ENCODE measurements at places on chromosomes 6 and 20.

- no peak for DNase-seq
Observed at GRCh38 chr6:146408583-146408982, 135.1 kb upstream of the RAB32 start.

GRCh38 chr6:157235600-157236039 lies 87.7 kb downstream of the TMEM242 start:
- DNase-seq = no peak

DNA sequence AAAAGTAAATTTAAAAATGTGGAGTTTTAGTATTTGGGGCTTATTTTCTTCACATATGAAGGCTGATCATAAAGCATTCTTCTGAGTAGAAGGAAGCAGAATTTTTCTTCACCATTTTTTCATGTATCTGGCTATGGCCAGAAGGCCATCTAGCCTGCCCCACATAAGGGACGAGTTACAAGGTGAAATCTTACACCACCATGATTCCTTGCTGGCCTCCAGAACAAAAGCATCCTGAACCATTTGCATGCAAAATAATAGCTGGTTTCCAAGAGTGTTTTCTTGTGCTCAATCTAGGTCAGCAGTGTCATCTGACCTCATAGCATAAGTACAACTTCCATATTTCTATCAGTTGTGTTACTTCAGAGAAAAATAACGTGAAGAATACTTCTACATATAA lies 93.1 kb downstream of the BMP5 start:
- no peak for DNase-seq

- DNase-seq = no peak
Observed at GRCh38 chr6:142851601-142852000, 93.4 kb downstream of the HIVEP2 start.

DNA sequence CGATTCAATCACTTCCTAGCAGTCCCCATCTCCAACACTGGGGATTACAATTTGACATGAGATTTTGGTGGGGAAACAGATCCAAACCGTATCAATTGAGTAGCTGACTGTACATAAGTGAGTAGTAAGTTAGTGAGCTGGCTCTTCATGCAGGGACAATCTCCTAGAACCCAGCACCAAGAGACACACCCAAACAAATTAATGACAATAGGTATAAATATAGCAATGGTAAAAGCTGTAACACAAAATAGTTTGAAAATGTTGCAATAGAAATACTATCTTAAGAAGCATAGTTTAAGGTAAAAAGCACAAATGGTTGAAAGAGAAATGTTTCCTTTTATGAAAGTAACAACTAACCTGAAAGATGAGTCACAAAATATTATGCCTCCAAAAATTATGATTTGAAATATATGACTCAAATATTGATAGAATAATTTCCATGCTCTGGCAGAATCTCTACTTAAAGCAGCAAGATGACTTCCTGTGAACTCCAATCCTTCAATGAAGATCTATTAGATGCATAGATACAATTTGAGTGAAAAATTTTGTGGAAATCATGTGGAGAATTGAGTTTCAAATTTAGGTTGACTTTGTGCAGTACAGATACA lies 5.4 kb upstream of the SIRPB1 start:
- no peak for DNase-seq

GRCh38 chr6:156378853-156379252 lies 398.3 kb upstream of the ARID1B start:
- no peak for DNase-seq

DNA sequence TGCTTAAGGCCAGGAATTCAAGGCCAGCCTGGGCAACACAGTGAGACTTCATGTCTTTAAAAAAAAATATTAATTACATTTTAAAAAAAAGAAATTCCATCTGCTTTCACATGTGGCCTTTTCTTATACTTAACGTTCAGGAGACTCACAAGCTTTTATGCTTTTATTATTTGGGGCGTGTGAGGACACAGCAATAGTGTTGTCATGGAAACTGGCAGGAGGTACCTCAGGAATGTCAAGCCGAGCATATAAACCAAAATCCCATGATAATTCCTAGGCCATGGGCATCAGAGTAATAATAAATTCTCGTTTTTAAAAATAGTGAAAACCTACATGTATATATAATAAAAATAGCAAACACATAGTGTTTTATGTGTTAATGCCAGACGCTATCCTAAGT lies 89.8 kb downstream of the IYD start:
- DNase-seq = no peak

- no peak for DNase-seq
Observed at GRCh38 chr20:44629542-44629941, 22.0 kb downstream of the ADA start.

GRCh38 chr6:56814308-56814707 lies 140.6 kb upstream of the BEND6 start:
- no peak for DNase-seq

DNA sequence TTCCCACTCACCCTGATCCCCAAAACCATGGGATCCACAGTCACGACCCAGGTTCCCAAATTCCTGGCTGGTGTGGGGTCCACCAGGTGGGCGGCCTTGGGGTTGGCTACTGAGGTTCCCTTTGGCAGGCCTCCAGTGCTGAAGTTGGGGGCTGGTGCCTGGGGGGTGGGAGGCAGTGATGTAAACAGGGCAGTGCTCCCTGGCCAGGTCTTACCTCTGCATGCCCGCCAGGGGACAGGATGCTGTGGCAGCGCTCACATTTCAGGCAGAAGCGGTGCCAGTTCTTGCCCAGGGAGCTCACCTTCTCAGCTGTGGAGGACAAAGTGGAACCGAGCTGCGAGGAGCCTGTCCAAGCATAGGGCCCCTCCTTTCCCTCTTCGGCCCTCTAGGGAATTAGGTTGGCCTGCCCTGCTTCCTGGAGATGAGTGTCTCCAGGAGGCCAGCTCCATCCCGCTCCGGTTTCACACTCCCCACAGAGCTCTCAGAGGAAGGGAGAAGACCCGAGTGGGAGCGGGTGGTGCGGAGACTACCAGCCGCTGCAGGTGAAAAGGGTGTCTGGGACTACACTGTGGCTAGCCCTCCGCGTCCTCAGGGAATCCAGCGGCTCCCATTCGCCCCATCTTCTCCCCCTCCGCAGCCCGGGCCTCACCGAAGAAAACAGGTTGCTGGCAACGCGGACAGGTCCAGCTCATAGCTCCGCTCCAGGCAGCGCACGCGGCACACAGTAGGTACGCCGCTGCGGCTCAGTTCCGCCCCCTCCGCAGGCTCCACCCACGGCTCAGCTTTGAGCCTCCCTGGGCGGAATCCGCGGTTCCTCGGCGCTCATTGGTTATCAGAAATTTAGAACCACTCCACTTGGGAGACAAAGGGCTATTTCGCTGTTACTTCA lies at the start of gene CRIP3:
CRIP3 (minus strand) TSS at position 726 of the 889 bp plus-strand sequence; CDS start at position 692, 34 bp downstream.
- no peak for DNase-seq

GRCh38 chr20:1130847-1131246 lies 12.4 kb downstream of the PSMF1 start:
- DNase-seq = no peak

- no peak for DNase-seq
Observed at GRCh38 chr6:12271594-12271993, 18.6 kb upstream of the EDN1 start.

GRCh38 chr6:45326698-45327417 lies 1.3 kb upstream of the RUNX2 start:
- DNase-seq = peak; percentile 41

GRCh38 chr6:162056745-162057144 lies 670.8 kb downstream of the PRKN start:
- DNase-seq = no peak

DNA sequence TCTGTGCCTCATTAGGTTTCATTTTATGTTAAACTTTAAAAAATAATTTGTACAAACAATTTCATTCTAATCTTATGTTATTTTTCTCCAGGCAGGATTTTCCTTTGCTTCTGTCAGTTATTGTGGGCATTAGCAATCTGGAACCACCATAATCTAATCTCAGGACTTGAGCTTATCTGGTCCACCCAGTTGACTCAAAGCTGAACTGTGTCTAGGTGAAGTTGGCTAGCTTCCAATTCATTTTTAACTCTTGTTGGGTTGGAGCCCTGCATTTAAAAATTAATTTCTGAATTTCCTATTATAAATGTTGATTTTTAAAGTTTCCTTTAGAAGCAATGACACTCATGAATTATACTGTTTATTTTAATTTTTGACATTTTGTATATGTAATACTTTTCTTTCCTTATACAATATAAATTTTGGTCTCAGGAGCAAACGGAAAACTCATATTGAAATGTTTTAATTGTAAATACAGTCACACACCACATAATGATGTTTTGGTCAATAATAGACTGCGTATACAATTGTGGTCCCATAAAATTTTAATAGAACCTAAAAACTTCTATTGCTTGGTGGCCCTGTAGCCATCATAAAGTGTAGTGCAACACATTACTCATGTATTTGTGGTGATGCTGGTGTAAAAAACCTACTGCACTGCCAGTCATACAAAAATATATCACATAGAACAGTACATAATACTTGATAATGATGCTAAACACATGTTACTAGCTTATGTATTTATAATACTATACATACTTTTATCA lies 121.3 kb downstream of the CLVS2 start:
- no peak for DNase-seq

DNA sequence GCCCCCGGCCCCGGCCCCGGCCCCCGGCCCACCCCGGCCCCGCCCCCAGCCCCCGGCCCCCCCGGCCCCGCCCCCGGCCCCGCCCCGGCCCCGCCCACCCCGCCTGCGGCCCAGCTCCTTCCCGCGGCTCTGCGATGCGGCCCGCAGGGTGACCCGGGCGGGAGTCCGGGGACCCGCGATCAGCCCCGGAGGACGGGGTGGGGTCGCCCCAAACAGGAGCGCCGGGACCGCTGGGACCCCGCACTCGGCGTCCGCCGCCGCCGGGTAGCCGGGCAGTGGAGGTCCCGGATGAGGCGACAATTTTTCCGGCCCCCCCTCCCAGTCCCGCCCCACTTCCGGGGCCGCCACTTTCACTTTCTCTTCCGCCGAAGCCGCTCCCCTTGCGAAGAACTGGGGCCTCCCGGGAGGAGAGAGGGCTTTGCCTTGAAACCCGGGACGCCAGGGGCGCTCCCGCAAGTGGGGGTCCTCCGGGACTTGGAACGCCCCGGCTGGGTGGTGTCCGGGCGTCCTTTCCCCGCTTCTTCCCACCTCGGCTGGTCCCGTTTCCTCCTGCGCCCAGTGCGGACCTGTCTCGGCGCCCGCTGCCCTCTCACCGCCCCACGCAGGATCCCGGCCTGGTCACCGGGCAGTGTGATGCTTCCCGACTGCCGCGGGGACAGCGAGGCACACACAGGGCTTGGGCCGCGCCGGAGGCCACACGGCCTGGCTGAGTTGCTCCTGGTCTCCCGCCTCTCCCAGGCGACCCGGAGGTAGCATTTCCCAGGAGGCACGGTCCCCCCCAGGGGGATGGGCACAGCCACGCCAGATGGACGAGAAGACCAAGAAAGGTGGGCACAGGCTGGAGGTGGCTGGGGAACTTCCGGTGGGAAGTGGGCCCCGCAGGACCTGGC lies at the start of gene RBCK1:
RBCK1 (plus strand) TSS at position 347 of the 890 bp plus-strand sequence; CDS start at position 806, 459 bp downstream.
- DNase-seq = peak; percentile 76

- DNase-seq = no peak
Observed at GRCh38 chr6:127637830-127638409, 60.9 kb downstream of the C6orf58 start.

DNA sequence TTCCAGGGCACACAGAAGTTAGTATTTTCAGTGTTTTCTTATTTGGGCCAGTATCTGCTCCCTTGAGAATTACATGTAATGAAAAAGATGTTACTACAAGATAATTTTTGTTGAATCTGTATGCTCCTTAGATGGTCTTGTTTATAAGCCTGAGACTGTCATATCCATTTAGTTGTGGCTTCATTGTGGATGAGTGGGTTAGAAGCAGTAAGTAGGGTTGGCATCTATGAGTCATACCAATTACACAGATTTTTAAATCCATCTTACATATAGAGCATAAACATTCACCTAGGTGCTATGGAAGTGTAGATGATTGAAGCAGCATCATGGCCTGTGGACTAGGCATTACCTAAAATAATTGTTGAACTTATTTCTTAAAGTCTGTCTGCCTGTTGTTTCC lies 13.5 kb upstream of the BAG2 start:
- no peak for DNase-seq

- no peak for DNase-seq
Observed at GRCh38 chr6:105884011-105884410, 202.1 kb upstream of the PRDM1 start.

- DNase-seq = no peak
Observed at GRCh38 chr6:25497383-25498040, 154.5 kb upstream of the SCGN start.

GRCh38 chr6:131038597-131039344 lies 24.3 kb downstream of the EPB41L2 start:
- DNase-seq = no peak

DNA sequence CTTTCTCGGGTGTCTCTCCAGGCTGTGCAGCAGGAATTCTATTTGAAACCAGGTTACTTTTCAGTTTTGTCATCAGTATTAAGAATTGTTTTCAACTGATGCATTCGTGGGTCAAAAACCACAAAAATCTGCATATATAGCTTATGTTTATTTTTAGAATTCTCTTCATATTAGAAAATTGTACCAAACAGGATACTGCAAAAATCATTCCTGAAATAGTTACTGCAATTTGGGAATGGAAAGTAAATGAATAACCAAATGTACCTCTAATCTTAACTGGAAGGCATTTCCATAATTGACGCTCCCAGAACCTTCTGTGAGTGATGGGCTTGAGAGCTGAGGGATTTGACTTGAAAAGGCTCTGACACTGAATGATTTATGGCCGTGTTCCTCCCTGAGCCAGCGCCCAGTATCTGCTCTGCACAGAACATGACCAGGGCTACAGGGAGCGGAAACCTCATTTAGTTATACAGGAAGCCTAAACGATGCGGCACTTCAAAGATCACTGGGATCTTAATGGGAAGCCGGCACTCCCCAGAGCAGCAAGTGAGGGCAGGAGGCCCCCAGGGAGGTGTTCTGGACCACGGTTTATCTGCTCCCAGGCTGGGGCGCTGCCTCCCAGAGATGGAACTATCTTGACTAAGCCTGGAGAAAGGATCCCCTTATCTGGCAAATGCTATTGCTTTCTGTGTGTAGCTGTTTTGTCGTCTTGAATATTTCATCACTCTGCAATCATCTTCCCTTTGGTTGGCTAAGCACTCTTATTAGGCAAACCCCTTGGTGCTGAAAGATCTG lies 446.0 kb downstream of the QKI start:
- DNase-seq = no peak

- DNase-seq = no peak
Observed at GRCh38 chr6:47056832-47057231, 14.7 kb upstream of the ADGRF1 start.

DNA sequence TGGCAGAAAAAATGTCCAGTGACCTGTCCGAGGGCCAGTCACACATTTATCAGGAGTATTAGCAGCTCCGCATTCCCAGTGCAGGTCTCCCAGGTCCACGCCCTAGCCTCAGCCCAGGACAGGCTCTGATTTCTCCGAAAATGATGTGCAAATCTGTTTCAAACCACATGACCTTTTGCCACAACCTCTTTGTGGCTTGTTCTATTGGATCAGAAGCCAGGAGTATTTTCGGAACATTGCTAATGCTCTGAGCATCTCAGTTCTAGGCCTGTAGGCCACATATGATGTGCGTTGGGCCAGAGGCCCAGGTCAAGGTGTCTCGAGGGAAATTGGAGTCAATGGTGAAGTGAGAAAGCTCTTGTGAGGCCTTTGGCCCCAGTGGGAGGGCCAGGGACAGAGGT lies 40.4 kb downstream of the SNX5 start:
- no peak for DNase-seq

GRCh38 chr6:137218473-137218916 lies 690 bp downstream of the IFNGR1 start:
- DNase-seq = peak; percentile 7
